Activated gamma-delta T cell (primary cell): ENCODE measurements at places on chromosomes 5 and 9.

- DNase-seq, result no peak
These were observed 118.4 kb downstream of the OXCT1 start for GRCh38 chr5:41751867-41752266.

DNA sequence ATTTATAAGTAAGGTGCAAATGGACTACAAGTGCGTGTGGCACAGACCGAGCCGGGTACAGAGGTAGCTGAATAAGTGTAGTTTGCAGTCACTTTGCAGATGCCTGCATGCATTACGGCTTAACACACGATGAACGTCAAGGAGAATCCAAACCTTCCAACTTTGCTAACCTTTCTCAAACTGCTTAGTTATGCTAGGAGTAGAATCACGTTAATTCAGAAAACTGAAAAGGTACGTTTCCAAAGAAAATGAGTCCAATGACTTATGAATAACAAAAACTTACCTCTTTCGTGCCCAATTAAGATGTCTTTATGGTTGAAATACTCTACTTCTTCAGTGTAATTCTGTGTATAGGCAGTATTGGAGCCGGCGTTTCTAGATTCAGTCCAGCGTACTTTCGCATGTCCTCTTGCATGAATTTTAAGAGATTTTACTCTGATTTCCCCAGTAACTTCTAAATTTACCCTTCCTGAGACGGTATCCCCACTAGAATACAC, 539 bp downstream of the ARRDC3 start:
- no peak for DNase-seq

- DNase-seq, result no peak
These were observed 244.8 kb upstream of the HAPLN1 start for GRCh38 chr5:83965441-83965840.

DNA sequence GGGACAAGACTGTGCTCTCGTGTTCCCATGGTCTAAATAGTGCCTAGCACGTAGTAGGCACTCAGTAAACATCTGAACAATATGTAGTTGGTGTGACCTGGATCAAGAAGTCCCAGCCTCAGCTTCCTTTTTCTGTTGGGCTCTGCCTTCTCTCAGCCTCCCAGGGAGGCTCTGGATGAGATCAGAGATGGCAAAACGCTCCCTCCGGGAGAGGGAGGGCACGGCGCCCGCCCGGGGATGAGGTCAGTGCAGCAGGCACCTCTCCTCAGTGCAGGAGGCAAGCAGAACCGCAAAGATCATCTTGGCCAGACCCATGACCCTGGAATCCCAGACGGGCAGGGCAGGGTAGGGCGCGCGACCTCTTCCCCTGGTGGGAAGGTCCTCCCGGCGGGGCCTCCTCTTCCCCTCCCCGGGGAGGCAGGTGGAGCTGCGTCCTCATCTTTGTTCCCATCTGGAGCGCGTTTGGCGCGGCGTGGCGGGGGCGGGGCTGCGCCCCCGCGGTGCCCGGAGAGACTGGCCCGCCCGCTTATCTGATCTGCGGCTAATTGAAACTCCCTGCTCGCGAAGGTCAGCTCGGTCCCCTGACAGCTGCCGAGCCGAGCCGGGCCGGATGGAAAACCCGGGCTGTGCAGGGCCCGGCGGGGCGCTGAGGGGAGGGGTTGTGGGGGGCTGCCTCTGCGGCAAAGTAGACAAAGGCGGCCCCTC, 60.9 kb downstream of the CXXC5 start:
- no peak for DNase-seq
